ENCODE measurements at places on chromosomes 4 and X. TPM values are rescaled to one million over a fixed set of nuclear protein-coding genes. Genes with fewer than 3 reads are reported as not detected.
A peak's percentile ranks its signal among the peaks of the same experiment; 100 is the strongest.

- no peak for DNase-seq
These were observed 46.4 kb upstream of the PJA1 start for GRCh38 chrX:69211701-69212100.

GRCh38 chr4:155908187-155909139 lies 5.0 kb downstream of the TDO2 start:
- DNase-seq = no peak

GRCh38 chr4:94533405-94534223 lies 81.9 kb downstream of the PDLIM5 start:
- DNase-seq = no peak

- DNase-seq = no peak
These were observed 238.9 kb downstream of the SLC7A11 start for GRCh38 chr4:138003248-138003647.

DNA sequence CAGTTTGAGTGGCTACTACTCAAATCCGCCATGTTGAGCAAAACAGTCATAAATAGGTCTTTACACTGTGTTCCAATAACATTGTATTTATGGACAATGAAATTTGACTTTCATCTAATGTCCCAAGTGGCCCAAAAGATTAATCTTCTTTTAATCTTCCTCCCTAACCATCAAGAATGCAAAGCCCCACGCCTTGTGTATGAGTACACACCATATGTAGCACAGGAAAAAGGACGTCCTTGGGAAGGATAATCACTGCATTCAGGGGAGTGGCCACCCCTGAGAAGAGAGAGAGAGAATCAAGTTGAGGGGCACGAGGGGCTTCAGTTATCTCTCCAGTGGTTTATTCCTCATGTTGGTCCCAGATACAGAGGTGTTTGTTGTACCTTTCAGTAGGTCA lies 33.1 kb downstream of the RBM47 start:
- DNase-seq = no peak

- DNase-seq = no peak
These were observed 10.7 kb upstream of the LRBA start for GRCh38 chr4:151025759-151026158.

- no peak for DNase-seq
These were observed 17.6 kb downstream of the NKX3-2 start for GRCh38 chr4:13526658-13527057.

DNA sequence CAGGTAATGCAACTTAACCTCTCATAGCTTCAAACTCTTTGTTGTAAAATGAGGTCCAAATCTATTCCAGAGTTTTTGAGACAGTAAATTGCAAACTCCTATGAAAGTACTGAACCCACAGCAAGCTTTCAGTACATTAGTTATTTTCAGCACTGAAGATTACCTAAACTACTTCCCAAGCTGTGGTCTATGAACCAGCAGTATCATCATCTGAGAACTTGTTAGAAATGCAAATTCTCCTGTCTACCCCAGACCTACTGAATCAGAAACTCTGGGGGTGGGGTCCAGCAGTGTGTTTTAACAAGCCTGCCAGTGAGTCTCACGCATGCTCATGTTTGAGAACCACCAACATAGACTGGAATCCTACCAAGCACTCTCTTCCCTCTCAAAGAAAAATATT lies 5.7 kb upstream of the CASP6 start:
- no peak for DNase-seq

- no peak for DNase-seq
These were observed 35.6 kb downstream of the CAMK2D start for GRCh38 chr4:113725963-113726362.

GRCh38 chr4:4456351-4456750 lies 69.4 kb downstream of the NSG1 start:
- no peak for DNase-seq

- no peak for DNase-seq
These were observed 12.2 kb downstream of the EPHA5 start for GRCh38 chr4:65658117-65658516.

DNA sequence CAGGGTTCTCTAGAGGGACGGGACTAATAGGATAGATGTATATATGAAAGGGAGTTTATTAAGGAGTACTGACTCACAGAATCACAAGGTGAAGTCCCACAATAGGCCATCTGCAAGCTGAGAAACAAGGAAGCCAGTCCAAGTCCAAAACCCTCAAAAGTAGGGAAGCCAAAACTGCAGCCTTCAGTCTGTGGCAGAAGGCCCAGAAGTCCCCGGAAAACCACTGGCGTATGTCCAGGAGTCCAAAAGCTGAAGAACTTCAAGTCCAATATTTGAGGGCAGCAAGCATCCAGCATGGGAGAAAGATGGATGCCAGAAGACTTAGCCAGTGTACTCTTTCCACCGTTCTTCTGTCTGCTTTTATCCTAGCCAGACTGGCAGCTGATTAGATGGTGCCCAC lies 227.2 kb downstream of the KCTD8 start:
- no peak for DNase-seq

GRCh38 chr4:121881158-121881557 lies 10.9 kb upstream of the BBS7 start:
- no peak for DNase-seq

DNA sequence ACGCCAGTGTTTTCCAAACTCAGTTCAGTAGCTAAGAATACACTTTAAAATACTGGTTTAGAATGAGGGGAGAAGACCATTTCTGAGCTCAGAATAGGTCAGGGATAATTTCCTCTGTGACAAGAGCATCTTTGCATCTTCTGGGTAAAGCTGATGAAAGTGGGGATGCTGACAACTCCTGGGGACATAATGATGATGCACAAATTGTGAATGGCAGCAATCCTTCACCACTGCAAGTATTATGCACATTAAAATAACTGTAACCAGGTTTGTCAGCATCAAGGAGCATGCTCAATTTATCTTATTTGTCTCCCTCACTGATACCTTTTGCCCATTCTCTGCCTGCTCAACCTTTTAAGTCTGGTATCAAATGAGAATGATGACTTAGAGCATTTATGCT lies 248.2 kb downstream of the EPHA5 start:
- no peak for DNase-seq

GRCh38 chrX:76893930-76894329 lies 466.4 kb downstream of the MAGEE1 start:
- DNase-seq = no peak

DNA sequence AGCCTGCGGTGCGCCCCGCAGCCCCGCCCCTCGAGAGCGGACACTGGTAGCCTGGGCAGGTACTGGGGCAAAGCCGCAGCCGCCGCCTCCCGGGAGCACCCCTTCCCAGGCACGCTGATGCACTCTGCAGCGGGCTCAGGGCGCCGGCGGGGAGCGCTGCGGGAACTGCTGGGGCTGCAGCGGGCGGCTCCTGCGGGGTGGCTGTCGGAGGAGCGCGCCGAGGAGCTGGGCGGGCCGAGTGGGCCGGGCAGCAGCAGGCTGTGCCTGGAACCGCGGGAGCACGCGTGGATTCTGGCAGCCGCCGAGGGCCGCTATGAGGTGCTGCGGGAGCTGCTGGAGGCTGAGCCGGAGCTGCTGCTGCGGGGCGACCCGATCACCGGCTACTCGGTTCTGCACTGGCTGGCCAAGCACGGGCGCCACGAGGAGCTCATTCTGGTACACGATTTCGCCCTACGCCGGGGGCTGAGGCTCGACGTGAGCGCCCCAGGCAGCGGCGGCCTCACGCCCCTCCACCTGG lies 401 bp downstream of the SOWAHD start:
- no peak for DNase-seq

DNA sequence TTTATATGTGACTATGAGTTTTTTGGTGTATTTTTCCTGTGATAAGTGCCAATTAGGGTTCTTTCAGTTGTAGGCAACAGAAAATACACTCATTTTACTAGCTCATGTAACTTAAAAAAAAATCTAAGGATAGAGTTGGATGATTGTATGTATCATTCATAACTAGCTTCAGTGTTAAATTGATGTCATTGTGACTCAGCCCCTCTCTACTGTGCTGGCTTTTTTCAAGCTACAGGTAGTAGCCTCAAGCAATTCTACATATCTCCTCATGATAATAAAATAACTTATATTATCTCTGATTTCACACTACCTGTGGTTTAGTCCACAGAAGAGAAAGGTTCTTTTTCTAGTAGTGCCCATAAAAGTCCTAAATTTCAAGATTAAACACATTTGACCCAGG lies 11.9 kb downstream of the WDR17 start:
- DNase-seq = no peak

DNA sequence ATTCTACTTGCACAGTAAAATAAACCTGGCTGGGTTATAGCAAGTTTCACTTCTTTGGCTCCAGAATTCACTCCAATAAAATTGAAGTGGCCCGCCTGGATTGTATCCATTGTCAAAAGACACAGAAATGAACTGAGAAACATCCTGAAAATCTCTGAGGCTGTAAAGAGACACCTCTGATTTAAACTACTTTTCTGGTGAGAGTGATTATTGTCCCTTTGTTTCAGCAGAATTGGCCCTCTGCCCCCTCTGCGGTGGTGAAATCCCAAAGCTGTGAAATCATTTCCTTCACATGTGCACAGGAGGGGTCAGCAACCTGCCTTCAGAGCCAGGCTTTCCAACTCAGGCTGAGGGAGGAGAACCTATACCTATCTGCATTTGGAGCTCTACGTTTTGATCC lies 23.0 kb downstream of the GAB3 start:
- peak; percentile 78 for DNase-seq

DNA sequence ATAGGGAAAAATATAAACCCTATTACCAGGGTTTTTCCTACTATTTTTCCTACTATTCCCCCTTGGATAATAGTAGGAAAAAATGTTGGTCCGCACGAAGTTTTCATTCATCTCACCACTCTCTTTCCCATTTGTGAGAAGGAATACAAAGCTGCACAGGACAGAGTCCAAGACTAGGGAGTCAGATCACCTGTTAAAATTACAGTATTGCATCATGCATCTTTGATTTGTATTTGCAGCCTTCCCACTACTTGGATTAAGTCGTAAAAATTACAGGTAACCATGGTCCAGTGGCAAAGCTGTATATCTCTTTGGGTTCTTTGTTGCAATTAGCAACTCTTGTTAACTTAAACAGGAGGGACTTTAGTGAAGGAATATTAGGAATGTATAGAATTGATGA lies 121.5 kb downstream of the FNIP2 start:
- no peak for DNase-seq

DNA sequence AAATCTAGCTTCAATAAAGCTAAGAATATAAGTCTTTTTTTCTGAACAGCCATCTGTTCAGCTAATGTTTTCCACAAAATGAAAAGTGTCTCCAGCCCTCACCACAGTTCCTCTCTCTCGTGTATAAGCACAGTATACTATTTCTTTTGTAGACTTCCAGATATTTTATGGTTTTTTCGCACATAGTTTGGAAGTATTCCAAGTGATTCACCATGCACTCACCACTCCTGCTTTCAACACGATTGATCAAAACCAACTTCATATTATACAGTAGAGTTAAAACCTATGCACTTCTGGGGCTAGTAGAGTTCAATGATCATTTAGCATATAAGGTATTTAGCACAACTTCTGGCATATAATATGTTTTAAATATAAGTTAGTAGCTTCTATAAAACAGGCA lies 105.8 kb upstream of the DCAF12L1 start:
- DNase-seq = no peak

GRCh38 chrX:49282647-49283011 lies 13.0 kb downstream of the PPP1R3F start:
- no peak for DNase-seq

GRCh38 chr4:39716356-39716755 lies 18.4 kb downstream of the UBE2K start:
- no peak for DNase-seq

DNA sequence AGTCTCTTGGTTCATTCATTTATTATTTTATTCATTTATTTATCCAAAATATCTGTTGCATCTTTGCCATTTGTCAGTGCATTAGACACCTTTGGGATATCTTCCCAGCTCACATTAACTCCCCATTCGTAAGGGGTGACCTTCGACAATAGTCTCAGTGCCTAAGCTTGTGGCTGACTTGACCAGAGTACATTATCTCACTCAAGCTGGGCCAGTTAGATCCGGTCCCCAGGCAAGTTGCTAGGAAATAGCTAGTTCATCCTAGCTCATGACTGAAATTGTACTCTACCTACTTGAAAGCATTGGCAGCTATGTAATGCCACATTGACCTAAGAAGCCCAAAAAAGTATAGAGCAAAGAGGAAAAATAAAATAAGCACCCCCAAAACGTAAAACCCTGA lies 165.3 kb downstream of the FBXO8 start:
- no peak for DNase-seq

DNA sequence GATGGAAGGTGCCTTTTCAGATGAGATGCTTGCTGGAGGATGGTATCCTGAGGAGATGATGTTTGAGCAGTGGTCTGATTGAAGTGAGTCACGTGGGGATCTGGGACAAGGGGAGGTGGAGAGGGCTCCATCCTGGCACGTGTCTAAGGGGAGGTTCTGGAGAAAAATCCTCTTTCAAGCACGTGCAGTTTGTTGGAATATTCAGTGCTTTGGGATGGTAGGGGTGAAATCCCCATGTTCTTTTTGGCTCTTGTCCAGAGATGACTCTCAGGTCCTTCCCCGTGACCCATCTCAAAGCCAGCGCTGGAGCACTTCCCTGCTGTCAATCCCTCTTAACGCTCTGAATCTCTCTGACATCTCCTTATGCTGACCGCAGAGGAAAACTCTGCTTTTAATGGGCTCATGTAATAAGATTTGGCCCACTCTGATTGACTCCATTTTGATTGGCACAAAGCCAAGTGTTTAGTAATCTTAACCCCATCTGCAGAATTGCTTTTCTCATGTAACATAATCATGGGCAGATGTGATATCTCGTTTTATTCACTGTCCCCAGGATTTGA lies 10.8 kb upstream of the KLKB1 start:
- no peak for DNase-seq

DNA sequence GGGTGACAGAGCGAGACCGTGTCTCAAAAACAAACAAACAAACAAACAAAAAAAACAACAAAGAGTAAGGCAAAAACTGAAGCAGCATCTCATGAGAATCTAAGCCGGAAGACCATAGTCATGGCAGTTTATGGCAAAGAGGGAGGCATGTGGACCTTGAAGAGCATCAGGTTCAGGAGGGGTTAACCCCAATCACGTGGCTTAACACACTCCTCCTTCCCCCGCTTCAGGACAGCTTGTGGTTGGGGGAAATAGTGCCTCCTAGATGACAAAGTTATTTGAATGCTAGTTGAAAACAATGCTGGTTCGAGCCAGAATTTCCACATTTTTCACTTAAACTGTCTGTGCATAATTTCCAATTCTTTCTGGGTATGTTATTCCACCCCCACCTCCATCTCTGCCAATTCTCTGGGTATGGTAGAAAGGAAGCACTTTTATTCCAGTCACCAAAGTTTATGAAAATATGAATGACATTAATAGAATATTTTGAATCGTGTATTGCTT lies 11.7 kb upstream of the MAP7D3 start:
- DNase-seq = no peak

- no peak for DNase-seq
These were observed 111.6 kb upstream of the C1GALT1C1 start for GRCh38 chrX:120741452-120741851.

The ZCCHC4 gene
- total RNA-seq = 10.7 TPM

The PCDH18 gene
- 67.2 TPM for total RNA-seq

The BEX5 gene
- total RNA-seq = 3.3 TPM

The CYSLTR1 gene
- 2.8 TPM for total RNA-seq

The CT83 gene
- total RNA-seq = not detected

The NAA11 gene
- total RNA-seq = not detected
